ENCODE measurements at places on chromosomes 6 and 20.

DNA sequence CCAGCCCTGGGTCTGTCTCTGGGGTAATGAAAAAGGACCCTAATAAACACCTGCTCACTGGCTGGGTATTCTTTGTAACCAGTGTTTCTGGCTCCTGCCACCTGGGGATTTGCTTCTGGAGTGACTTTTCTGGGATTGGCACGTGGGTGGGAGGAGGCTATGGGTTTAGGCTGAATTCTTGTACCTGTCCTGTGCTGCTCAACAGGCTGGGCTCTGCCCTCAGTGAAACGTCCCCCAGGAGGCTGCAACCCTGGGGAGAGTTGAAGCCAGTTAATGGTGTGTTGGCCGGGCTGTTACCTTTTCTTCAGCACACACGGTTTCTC, 6.8 kb downstream of the NPBWR2 start:
- no peak for DNase-seq

DNA sequence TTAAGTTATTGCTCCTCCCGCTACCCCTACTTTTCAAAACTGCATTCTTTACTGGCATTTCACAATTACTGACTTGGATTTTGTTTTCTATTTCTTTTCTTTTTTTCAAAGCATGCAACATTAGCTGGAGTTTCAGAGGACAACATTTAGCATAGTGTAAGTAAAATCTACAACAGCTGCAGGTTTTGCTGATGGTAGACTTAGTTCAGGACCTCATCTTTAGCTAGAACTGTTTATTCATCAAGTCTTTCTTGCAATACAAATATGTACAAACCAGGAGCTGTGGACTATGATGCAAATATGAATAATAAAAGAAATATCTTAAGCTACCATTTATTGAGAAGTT, 728 bp upstream of the CEP162 start:
- no peak for DNase-seq

DNA sequence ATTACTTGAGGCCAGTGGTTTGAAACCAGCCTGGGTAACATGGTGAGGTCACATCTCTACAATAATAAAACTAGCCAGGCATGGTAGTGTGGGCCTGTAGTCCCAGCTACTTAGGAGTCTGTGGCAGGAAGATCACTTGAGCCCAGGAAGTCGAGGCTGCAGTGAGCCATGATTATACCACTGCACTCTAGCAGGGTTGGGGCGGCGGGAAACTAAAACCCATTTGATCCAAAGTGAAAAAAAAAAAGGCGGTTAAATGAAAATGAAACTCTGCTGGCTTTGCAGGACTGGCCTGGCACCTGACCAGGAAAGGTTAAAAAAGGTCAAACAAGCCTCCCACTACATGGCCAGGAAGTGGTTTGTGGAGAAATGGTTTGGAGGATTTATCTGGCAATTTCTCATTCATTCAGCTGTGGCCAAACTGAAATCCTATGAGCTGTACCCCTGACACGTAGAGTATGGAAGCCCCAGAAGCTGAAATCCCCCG, 36.6 kb downstream of the MTRES1 start:
- DNase-seq, result no peak

DNA sequence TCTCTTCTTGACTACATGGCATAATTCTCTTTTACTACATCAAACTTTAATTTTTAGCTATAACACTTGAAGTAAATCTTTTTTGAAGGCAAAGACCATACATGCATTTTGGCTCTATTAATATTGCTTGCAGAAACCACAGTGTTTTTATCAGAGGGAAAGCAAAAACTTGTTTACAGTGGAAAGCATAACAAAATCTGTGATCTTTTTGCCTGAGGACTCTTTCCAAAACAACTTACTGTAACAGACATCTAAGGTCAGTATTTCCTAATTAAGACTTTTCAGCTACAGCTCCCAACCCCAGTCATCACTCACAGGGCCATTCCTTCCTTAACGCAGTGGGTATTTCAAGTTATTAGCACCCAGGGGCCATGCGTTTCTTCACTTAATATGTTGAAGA, 274.7 kb downstream of the CDKAL1 start:
- DNase-seq, result no peak

DNA sequence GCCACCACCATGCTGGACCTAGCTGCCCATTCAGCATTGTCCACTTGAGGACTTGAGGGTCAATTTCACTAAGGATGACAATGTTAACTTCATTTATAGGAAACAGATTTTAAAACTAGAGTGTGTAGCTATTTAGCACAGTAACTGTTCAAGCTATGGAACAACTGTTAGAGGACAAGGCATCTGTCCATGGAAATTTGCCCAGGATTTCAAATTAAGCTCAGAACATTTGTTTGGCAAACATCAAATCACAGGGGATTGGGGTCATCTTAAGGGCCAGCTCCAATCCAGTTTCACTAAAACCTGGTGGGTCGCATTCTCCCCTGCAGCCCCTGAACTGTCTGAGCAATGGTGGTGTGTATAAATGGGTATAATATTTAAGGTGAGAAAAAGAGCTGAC, 35.1 kb downstream of the PM20D2 start:
- no peak for DNase-seq

DNA sequence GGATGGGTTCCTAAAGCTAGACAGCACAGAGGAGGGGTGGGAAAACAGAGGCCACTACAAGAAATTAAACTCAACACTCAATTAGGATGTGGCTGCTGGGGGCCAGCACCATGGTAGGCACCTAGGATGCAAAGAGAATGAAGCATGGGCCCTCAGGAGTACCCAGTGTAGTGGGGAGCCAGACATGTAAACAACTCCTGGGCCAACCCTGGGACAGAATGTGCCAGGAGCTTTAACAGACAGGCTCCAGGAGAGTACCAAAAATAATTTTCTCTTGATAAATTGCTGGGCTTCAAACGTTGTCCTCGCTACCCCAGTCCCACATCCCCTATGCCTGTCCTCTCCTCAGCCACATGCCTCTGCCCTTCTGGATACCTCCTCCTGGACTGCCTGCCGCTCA, 1.7 kb downstream of the TMEM151B start:
- no peak for DNase-seq

DNA sequence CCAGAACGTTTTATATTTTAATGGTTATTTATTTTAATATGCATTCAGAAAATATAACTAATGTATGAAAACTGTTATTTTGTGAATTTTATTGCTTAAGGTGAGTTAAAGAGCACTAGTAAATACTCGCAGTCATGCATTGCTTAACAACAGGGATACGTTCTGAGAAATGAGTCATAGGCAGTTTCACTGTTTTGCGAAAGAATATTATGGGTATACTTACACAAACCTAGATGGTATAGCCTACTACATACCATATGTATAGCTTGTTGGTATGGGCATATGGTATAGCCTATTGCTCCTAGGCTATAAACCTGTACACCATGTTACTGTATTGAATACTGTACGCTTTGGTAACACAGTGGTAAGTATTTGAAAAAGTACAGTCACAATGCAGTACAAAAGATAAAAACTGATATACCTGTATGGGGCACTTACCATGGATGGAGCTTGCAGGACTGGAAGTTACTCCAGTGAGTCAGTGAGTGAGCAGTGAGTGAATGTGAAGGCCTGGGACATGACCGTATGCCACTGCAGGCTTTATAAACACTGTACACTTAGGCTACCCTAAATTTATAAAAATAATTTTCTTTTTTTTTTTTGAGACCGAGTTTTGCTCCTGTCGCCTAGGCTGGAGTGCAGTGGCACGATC, 38.5 kb downstream of the ARFGEF2 start:
- no peak for DNase-seq

DNA sequence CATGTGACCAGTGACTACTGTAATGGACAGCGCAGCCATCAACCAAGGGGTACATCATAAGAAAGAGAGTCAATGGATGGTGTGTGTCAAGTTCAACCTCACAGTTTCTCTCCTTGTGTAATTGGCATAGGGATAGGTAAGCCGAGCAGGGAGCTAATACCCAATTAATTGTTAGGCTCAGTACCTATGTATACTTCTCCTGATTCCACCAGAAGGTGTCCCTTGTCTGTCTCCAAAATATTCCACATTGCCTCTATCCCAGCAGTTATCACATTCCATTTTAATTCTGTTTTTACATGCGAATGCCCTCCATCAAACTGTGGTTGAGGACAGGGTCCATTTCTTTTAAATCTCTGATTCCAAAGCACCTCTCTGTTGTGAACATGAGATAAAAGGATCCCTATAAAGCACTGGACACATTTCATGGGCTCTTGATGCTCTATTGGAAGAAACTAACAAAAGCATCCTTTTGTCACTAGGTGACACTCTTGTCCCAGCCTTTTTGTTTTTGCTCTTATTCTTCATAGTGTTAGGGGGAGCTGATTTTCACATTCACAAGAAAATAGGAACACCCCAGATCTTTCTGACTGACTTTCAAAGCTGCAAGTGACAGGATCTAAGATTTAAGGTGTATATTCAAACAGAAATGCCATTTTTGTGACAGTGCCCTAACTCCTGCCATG, 38.9 kb downstream of the FBXO9 start:
- DNase-seq, result no peak

DNA sequence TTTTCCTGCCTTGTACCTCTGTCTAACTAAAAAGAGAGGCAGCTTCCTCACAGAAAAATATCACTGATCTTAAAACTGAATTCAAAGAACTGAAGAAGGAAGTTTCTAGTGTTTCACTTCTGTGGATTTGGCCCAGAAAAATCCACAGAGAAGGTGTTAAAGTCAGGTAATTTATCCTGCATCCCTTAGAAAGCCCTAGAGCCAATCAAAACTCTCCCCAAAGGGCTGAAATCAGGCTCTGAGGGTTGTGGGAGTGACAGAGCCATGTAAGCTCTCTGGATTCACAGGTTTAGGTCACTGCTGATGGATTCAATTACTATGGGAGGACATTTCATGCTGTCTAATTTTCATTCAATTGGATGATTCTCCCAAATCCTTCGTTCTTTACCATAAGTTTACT, 152.3 kb downstream of the OR2B2 start:
- no peak for DNase-seq

GRCh38 chr6:168410554-168411011, 30.4 kb upstream of the SMOC2 start:
- DNase-seq, result no peak

DNA sequence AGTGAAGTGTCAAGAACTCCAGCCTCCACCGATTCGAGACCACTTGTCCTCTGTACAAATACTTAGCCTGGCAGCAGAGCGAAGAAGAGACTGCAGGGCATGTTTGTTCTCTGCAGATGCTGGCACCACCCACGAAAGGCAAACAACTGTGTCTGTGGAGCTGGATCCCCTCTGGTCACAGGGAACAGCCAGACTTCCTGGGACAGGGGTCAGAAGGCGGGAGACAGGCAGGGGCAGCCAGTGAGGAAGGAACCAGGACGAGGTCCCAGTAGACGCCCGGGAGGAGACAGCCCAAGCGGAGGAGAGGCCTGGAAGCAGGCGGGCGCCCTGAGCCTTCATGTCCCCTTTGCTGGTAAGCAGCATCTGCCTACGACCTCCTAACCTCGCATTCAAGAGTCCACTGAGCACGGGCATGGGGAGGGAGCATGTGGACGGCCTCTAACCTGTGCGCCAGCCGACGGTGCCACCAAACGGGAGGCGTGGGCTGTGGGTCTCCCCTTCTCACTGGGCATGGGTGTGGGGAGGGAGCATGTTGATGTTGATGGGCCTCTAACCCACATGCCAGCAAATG, 265.5 kb downstream of the DLL1 start:
- DNase-seq, result no peak
